Activated CD8-positive, alpha-beta memory T cell treated with anti-CD3 and anti-CD28 coated beads, Interleukin-2, amount 50 U/mL, for 48 hours (primary cell): ENCODE measurements at places on chromosomes 2 and 18.

DNA sequence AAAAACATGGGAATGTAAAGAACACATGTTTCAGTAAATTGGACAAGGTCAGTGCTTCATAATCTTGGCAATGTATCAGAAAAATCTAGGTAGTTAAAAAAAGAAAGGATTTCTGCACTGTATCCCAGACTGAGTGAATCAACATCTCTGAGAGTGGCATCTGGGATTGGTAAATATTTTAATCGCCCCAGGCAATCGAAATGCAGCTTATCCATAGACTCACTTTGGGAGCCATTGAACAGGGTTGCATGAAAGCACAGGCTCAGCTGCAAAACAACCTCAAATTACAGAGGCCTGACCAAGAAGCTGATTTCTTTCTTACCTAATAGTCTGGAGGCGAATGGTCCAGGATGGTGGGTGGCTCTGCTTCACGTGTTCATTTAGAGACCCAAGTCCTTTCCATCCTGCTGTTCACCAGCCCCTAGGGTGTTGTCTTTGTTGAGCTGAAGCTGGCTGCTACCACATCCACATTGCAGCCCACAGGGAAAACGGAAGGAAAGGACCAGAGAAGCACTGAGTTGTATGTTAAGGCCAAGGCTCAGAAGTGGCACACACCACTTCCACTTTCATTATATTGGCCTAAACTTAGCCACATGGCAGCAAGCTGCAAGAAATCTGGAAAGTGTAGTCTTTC lies 59.0 kb downstream of the MOGAT1 start:
- DNase-seq, result no peak

- no peak for DNase-seq
Observed at GRCh38 chr2:32212295-32212694, 46.6 kb downstream of the SLC30A6 start.

- no peak for DNase-seq
Observed at GRCh38 chr2:1854729-1855547, 110.6 kb upstream of the PXDN start.

DNA sequence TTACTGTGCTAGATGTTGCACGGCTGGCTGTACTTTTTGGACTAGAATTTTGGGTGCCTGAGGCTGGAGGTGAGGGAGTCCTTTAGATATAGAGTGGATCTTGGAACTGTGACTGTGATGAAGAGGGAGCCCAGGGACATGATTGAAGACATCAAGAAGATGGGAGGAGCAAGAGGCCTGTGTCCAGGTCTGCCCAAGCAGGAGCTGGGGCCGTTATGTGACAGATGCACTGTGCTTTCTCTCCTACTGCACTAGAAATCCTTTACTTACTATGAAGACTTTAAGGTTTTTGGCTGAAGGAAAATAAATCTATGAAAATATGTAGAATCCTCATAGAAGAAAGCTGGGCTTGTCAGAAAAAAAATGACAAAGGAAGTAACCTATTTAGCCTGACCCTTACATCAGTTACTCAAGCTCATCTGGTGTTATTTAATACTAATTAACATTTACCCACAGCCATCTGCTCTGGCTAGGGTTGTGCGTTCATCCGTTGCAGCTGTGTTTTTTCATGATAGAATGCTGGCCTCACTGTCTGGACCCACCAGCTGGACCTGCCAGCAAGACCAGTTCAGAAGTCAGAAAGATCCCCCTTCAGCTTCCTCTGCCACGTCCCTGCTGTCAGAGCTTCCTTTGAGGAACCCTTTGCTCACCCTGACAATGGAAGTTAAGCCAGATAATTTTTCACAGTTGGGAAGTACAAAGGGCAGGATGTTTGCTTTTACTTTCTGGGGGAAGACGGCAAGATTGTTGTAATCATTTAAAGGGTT lies 16.7 kb downstream of the TSN start:
- no peak for DNase-seq

GRCh38 chr2:122168799-122169198 lies 413.3 kb downstream of the TSN start:
- DNase-seq, result no peak

DNA sequence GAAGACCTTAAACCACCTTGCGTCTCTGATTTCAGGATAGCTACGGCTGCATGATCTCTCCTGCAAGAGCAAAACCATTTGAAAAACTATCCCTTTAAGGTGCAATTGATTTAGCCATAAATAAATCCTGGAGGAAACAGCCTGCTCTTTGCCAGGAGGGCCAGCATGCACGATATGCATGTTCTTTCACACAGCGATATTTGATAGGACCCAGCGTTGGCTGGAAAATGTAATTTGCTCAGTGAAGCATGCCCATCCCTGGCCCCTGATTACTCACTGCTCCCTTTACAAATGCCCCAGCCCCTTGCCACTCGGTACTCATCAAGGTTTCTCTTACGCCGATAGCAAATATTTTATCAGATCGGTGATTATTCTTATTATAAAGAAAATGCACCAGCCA lies 315.4 kb downstream of the CDH2 start:
- DNase-seq, result no peak

DNA sequence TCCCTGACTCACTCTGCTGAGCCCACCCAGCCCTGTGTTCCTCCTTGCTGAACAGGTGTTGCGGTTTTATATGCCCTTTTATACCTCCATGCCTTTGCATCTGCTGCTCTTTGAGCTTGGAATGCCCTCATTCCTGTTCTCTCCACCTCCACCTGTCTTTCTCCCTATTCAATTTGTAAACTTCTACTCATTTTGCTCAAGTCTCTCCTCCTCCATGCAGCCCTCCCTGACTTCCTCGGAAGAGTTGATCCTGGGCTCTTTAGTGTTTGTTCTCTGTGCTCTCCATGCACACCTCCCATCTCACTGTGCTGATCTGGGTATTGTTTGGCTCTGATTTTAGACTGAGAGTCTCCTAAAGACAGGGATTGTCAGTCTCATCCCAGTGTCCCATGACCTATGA lies 7.2 kb upstream of the OTOF start:
- no peak for DNase-seq

GRCh38 chr2:113966832-113967231 lies 76.9 kb downstream of the ACTR3 start:
- DNase-seq, result no peak

DNA sequence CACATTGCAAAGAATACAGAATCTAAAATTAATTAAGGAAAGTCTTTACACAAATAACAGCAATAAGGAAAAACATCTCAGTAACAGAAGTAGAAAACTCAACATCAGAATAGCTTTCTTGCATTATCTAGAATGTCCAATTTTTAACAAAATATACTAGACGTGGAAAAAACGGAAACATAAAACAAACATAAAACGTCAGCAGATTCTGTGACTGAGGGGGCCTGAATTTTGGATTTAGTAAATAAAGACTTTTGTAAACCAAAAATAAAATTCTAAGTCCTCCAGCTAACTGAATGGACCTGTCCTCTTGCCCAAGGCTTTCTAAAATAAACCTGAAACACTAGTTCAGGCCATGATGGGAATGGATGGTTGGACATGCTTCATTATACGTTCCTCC lies 773.5 kb upstream of the LRRTM1 start:
- DNase-seq, result no peak

DNA sequence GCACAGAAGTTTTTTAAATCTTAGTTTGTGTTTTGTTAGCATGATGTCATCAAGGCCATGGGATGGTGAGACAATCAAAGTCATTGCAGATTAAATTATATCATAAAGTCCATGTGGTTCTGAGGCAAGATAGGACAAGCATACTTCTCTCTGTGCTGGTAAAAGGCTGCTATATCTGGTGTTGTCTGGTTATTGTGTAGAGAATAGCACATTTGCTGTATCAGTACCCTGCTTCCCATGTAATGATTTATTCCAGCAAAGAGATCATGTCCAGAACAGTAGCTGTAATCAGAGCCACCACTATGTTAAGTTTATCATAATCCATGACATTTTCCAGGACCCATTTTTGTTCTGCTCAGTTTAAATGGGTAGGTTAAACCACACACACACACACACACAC lies 123.0 kb downstream of the TTC27 start:
- DNase-seq, result no peak

DNA sequence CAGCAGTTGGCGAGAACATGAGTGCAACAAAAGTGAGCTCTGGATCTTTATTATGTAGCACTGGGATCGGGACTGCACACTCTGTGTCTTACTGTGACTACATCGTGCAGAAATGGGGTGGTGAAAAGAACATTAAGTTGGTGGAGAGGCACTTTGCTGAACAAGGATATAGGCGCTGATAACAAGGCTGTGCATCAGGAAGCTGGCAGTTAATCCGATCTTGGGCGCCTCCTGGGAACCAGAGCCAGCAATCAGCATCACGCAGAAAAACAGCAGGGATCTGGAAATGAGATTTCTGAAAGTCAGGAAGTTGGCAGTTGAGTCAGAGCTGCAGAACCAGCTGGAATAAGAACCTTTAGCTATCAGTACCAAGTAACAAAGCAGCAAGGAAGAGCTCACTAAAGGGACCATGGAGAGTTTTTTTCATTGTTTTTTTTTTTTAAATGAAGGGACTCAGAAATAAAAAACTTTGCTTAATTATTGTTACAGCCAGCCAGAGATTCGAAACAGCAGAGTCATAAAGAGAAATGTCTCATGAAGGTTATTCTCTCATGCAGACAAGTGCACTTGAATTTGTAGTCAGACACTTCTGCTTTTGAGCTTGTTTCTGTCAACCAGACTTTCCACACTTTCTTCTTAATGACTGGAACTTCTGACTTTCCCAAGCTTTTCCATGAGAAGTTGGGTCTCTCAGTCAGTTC lies 22.8 kb upstream of the MYO3B start:
- DNase-seq, result no peak

DNA sequence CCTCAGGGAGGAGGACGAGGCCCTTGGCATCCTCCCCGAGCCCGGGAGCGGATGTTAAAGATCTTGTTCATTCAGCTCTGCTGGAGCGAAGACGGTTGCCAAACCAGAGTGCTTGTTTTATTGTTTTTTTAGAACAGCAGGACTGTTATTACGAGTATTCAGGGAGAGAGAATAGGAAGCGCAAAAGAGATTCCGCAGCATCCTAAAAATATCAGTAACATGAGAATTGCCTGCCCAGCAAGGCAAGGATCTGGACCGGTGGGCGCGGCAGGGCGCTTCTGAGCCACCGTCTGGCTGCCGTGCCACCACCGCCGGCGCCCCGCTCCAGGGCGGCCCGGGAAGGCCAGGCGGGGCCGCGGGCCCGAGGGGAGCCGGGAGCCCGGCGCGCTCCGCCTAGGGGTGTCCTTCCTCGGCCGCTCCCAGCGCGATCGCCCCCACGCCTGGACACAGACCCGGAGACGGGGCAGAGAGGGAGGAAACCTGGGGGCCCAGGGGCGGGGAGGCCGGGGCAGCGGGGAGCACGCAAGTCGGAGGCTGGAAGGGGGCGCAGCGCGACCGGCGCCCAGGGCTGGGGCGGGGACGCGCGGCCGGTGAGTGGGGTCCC lies 843 bp downstream of the CYS1 start:
- peak; percentile 54 for DNase-seq

GRCh38 chr2:231800493-231801091 lies 14.3 kb downstream of the COPS7B start:
- DNase-seq, result peak; percentile 60

GRCh38 chr18:11155034-11155759 lies 5.8 kb upstream of the PIEZO2 start:
- DNase-seq, result no peak

GRCh38 chr2:130957915-130958314 lies 121.2 kb downstream of the ARHGEF4 start:
- DNase-seq, result no peak

DNA sequence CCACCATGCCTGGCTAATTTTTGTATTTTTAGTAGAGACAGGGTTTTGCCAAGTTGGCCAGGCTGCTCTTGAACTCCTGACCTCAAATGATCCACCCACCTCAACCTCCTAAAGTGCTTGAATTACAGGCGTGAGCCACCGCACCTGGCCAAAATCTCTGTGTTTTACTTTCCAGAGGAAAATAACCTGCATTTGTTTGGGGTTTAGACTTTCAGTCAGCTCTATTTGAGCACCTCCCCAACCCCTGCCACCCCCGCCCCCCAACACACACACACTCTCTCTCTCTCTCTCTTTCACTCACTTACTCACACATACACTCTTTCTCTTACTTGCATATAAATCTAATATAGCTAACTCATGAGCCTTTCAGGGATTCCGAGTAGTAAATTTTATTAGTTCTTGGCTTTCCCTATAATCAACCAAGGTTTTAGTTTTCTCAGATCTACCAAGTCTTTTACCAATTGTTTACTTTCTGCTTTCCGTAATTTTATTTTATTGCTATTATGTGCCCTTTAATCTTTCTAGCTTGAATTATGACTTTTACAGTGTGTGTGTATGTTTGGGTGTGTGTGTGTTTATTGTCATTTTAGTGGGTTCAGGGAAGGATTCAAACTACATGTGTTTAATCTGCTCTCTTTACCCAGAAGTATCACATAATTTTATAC lies 24.5 kb downstream of the MFSD6 start:
- no peak for DNase-seq

GRCh38 chr18:59846814-59847490 lies 52.8 kb upstream of the PMAIP1 start:
- DNase-seq, result no peak

DNA sequence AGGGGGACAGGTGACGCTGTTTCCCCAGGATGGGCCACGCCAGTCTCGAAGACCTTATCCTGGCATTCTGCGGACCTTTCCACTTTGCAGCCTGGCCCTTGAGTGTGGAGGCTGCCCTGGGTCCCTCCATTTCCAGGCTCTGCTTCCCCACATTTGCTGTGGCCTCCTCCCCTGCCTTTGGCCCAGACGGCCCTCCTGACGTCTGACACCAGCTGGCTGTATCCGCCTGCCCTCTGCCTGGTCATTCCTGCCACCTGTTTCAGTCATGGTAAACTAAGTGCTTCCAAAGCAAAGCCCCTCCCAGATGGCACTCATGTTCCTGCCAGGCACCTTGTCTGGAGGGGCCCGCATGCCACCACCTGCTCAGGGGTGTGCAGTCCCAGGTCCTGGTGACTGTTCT lies 95.1 kb downstream of the ASB1 start:
- no peak for DNase-seq

DNA sequence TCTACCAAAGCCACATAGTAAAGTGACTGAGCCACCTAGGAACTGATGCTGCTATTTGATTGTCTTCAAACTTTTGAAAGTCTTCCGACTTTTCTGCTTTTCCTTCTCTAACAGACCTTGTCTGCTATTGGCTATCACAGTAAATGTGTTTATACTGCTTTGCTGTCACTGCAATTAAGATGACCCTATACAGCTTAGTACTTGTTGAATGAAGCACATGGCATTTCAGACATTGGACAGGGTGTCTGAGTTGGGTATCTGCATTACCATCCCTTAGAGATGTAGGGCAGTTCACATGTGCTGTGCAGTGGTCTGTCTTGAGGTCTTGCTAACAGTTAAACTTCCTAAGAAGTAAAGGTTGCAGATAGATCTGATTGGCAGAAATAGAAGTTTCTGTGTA lies 3.6 kb downstream of the WDR43 start:
- DNase-seq, result no peak

GRCh38 chr2:226308323-226308680 lies 491.3 kb downstream of the IRS1 start:
- DNase-seq, result no peak
